PC-3 (cell line): ENCODE measurements at places on chromosomes 16 and 17. TPM values are rescaled to one million over a fixed set of nuclear protein-coding genes. Genes with fewer than 3 reads are reported as not detected.

DNA sequence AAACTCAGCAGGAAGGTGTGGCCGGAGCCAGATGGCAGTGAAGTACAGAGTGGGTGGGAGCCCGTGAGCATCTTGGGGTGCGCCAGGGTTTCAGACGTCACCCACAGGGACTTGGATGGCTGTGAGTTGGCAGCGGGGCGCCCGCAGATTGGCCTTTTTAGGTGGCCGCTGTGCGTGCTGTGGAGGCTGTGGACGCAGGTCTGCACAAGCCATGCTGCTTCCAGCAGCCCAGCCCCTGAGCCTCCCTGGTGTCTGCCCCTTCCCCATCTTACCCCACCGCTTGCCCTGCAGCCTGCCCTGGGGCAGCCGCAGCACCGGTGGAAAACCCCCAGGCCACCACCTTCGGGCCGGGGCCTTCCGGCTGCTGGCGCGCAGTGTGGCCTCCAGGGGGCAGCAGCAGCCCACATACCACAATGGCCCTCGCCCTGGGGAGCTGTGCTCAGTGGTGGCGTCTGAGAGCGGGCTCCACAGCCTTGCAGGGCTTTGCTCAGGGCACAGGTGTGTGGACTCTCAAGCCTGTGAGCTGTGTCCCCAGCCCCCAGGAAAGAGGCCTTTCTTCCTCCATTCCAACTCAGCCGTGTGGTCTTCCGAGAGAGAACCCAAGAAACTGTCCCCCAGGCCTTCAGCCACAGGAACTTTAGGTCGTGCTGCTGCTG is 11.8 kb downstream of the ENDOV start:
- no peaks in the 10 kb centered on the region for H3K36me3 ChIP-seq
- H3K27ac ChIP-seq = no peak overlapping the region
- no peaks in the 10 kb centered on the region; the same call in 1 of the 2 replicates for H3K4me1 ChIP-seq
- peak; percentile 82 for DNase-seq

DNA sequence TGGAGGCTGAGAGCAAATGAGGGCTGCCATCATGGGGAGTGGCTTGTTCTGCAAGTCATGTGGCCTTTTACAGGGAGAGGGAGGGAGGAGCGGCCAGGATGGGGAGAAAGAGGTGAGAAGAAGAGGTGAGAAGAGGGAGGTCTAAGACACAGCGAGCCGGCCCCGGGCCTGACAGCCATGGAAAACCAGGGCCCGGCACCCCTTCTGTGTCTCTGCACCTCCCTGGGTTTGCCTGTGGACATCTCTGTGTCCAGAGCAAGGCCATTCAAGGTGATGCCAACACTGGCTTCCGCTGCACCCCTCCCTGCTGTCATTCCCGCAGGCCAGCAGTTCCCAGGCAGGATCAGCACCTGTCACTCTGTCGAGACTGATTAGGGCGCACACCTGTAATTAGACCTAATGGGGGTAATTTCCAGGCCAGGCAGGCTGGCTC is 75.6 kb downstream of the MGAT5B start:
- H3K36me3 ChIP-seq = no peaks in the 10 kb centered on the region
- no peak overlapping the region for H3K4me3 ChIP-seq
- no peak overlapping the region for H3K27ac ChIP-seq
- no peaks in the 10 kb centered on the region for H3K4me1 ChIP-seq
- no peaks in the 10 kb centered on the region for H3K27me3 ChIP-seq
- DNase-seq = no peak

DNA sequence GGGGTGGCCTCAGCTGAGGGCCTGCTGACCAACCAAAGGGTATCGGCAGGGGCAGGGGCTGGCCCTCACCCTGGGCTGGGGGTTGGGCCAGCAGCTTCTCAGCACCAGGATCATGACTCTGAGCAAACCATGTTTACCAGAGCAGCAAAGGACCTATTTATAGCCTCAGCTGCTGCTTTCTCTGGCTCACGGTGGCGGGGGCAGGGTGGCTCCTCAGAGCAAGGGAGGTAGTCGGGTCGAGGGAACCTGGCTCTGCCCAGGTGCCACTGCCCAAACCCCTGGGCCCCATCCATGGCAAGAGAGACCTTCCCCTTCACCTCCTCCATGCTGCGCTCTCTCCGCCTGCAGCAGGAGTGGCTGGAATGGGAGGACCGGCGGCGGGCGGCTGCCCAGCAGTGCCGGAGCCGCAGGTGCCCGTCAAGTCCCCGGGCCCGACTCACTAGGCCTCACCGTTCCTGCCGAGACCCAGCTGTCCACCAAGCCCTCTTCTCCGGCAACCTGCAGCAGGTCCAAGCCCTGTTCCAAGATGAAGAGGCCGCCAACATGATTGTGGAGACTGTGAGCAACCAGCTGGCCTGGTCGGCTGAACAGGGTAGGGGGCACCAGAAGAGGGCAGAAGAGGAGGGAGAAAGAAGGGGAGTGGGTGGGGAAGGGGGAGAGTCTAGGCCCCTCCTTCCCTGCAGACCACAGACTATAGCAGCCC is at the start of gene ASB16:
Gene ASB16 (plus strand): TSS at position 206 of the 703 bp plus-strand sequence. CDS start 86 bp downstream, at position 292.
- H3K4me1 ChIP-seq = peaks cover 9% of the 10 kb centered on the region
- H3K36me3 ChIP-seq = no peaks in the 10 kb centered on the region
- H3K27me3 ChIP-seq = no peaks in the 10 kb centered on the region
- no peak within 1 kb of the TSS for H3K4me3 ChIP-seq
- DNase-seq = no peak
- H3K27ac ChIP-seq = no peak within 1 kb of the TSS

GRCh38 chr16:81189100-81189664 is 49.3 kb upstream of the BCO1 start:
- no peak overlapping the region for H3K27ac ChIP-seq
- DNase-seq = no peak
- no peaks in the 10 kb centered on the region for H3K36me3 ChIP-seq
- no peaks in the 10 kb centered on the region; the same call in 1 of the 2 replicates for H3K4me1 ChIP-seq

DNA sequence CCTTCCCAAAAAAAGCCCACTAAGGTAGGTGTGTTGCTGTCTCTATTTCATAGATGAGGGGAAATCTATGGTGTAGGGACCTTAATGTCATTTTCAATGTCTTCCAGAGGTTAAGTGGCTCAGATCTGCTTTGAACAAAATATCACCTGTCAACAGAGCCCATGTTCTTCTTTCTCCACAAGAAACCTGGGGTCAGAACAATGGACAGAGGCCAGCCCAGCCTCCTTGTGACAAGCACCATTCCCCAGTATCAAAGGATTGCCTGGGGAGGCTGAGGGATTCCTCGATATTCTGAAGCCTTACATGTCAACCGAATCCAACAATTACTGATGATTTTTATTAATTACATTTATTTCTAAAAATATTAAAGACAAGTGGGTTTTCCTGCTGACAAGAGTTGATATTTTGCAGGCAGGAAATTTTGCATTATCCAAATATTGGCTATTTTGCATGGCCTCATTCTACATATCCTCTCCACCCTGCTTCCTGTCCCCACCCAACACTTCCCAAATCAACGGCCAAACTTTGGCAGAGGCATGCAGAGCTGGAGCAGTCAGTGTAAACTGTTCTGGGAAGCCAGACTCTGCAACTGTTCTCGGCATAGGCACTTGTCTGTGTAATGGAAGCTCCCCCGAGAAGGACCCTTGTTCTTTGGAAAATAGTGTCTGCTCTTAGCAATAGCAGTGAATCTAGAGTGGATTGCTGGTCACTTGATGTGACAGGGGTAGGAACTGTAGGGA is 281.5 kb downstream of the HS3ST3A1 start:
- H3K4me3 ChIP-seq = no peak overlapping the region
- DNase-seq = no peak
- H3K4me1 ChIP-seq = no peaks in the 10 kb centered on the region
- H3K36me3 ChIP-seq = no peaks in the 10 kb centered on the region
- no peak overlapping the region for H3K27ac ChIP-seq

DNA sequence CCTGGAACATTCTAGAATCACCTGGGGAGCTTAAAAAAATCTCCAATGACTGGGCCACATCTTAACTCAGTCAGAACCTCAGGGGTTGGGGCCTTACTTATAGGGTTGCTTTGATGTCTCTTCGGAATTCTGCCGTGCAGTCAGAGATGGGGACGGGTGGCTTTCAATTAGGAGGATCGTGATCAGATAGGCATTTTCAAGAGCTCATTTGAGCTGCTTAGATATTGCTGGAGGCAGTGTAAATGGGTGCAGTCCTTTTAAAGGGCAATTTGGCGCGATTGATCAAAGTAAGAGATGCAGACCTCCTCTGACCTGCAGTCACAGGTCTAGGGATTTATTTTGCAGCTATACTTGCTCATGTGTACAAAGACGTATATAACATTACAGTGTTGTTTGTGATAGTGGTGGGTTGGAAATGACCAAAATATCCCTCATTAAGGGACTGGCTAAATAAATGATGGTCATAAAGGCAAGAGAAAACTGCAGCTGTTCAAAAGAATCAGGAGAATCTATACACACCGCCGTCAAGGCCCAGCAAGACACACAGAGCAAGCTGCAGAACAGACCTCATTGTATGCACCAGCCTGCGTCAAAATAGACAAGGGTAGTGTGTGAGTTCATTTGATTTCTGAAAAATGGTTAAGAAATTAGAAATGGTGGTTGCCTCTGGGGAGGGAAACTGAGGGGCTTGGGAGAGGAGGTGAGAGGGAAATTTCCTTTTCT is 6.3 kb upstream of the KCNG4 start:
- H3K27ac ChIP-seq = no peak overlapping the region
- peaks cover 12% of the 10 kb centered on the region for H3K4me1 ChIP-seq
- H3K27me3 ChIP-seq = no peaks in the 10 kb centered on the region
- no peak for DNase-seq

DNA sequence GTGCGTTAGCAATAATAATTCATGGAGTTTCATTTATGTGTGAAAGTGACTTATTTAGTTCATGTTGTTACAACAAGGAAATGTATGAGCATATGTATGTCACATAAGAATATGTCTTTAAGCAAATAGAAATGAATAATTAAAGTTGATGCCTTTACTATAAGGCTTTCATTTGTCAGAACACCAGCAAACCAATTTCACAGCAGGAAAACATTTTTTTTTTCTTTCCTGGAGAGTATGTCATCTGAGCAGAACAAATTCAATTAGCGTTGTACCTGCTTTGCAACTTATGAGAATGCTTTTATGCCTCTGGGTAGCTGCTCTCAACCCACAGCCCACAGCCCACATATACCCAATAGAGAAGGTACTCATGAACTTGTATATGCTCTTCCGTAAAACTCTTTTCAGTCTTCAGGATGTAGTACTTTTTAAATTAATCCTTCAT is 26.3 kb upstream of the APOH start:
- no peak for DNase-seq
- H3K27ac ChIP-seq = no peak overlapping the region
- peaks cover 8% of the 10 kb centered on the region for H3K4me1 ChIP-seq
- no peaks in the 10 kb centered on the region for H3K36me3 ChIP-seq

DNA sequence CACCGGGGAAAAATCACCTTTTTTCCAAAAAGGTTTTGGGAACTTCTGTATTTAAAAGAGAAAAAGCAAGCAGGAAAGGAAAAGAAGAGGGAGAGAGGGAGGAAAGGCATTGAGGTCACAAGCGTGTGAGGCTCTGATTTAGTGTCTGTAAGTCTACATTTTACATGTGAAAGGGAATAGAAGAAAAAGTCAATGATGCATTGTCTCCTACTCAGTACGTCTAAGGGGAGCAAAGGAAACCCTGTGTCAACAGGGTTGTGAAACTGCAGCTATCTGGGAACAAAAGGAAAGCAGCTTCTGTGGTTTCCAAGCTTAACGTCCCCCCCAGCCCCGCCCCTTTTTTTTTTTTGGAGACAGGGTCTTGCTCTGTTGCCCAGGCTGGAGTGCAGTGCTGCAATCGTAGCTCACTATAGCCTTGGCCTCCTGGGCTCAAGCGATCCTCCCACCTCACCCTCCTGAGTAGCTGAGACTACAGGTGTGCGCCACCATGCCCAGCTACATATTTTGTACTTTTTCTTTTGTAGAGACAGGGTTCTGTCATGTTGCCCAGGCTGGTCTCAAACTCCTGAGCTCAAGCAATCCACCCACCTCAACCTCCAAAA is 1.8 kb upstream of the CDC42EP4 start:
- no peaks in the 10 kb centered on the region for H3K36me3 ChIP-seq
- no peak overlapping the region for H3K4me3 ChIP-seq
- DNase-seq = no peak
- no peak overlapping the region for H3K27ac ChIP-seq
- H3K27me3 ChIP-seq = no peaks in the 10 kb centered on the region

DNA sequence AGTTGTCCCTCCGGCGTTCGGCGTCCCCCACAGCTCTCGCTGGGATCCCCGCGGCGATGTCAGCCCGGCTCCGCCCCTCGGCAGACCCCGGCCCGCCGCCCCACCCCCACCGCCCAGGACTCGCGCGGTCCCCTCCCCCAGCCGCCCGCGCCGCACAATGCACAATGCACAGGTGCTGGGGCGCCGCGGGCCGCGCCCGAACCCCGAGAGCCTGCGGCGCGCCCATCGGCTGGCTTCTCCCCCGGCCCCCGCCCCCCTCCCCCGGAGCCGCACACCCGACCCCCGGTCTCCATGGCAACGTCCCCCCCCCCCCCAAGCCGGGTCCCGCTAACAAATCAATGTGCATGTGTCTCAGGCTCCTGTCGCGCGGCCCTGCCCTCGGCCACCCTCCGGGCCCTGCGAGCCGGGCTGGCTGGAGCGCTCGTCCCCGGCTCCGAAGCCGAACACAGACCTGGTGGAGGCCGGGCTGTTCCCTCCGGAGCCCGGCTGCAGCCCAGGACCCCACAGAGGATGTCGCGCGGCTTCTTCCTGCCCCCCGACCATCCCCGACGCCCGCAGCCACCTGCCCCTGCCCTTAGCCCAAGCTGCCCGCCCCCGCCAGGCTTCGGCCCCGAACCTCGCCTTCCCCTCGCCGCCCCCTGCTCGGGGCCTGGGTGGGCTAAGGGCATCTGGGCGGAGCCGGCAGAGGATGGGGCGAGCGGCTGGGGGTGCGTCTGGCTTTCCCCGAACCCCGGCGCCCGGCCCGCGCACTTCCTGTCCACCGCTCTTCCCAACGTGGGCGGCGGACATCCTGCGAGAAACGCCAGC is 818 bp upstream of the CBX8 start:
- peak overlapping the region; percentile 62 for H3K4me3 ChIP-seq
- H3K27ac ChIP-seq = no peak overlapping the region
- no peak for DNase-seq
- H3K36me3 ChIP-seq = 0 out of 2 replicates have a peak, but pooled peaks cover 6% of the 10 kb centered on the region
- peaks cover 45% of the 10 kb centered on the region for H3K4me1 ChIP-seq
- H3K27me3 ChIP-seq = peaks cover 51% of the 10 kb centered on the region

GRCh38 chr17:82175201-82175600 is 37.4 kb downstream of the CCDC57 start:
- DNase-seq = no peak
- H3K4me3 ChIP-seq = no peak overlapping the region
- no peaks in the 10 kb centered on the region for H3K27me3 ChIP-seq
- H3K27ac ChIP-seq = no peak overlapping the region
- no peaks in the 10 kb centered on the region for H3K4me1 ChIP-seq

GRCh38 chr16:7849841-7850240 is 517.2 kb downstream of the RBFOX1 start:
- no peak for DNase-seq
- no peaks in the 10 kb centered on the region for H3K27me3 ChIP-seq

CES1 gene
- total RNA-seq = not detected in 2 replicates

MPV17L gene
- total RNA-seq = 4.5 and 6.0 TPM in 2 replicates

SAMD14 gene
- 0.11 and 0.17 TPM in 2 replicates for total RNA-seq

PGAP3 gene
- 5.9 and 10.3 TPM in 2 replicates for total RNA-seq

CCL13 gene
- not detected in 2 replicates for total RNA-seq
